ENCODE measurements at places on chromosomes 1 and 21.

DNA sequence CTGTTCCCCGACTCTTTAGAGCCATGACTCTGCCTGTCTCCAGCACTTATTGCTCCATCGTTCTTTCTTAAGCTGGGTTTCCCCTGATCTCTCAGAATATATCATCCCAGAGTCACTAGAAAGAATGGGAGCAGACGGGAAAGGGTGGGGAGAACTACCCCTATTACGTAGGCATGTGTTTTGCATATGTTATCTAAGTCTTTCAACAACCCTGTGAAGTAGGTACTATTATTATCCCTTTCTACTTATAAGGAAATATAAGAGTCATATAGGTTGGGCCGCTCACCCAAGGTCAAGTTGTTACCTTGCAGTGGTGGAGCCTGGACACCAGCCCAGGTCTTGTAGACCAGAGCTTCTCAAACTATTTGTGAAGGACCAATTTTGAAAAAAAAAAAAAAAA, 38.7 kb downstream of the ELF3 start:
- no peak for DNase-seq

- no peak for DNase-seq
These were observed 87.0 kb downstream of the POFUT2 start for GRCh38 chr21:45200581-45201296.

DNA sequence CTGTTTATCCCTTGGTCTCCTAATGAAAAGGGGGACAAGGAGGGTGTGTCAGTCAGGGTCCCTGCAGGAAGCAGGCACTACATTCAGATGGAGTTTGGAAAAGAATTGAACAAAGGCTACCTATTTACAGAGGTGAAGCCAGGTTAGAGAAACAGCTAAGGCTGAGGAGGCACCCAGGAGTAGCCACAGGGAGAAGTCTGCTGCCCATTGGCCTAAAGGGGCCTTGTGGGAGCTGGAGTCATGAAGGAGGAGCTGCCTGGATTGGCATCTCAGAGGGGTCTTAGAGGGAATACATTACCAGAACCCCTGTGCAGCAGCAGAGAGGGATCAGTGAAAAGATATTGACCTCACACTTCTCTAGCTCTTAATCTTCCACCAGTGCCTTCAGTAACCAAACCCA, 31.2 kb upstream of the USP24 start:
- DNase-seq = no peak

- DNase-seq = no peak
These were observed 263.5 kb upstream of the PLD5 start for GRCh38 chr1:242787968-242788367.

DNA sequence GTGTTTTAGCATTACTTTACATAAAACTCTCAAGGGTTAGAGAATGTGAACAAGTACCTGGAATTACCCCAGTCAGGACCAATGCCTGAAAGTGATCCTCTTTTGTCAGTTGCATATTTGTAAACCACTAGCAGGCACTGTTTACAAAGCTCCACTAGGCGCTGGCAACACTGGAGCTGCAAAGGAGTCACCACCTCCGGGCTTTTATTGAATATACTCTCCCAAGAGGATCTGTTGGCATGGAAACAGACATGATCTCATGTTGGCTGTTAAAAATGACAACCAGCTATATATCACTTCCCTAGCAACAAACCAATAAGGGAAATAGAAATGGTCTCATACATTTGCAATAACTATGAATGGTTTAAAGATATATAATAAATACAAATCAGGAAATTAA, 116.0 kb downstream of the TTLL7 start:
- DNase-seq = no peak

- DNase-seq = peak; percentile 71
These were observed 995 bp downstream of the ID3 start for GRCh38 chr1:23558140-23558871.

- peak; percentile 68 for DNase-seq
These were observed 13.5 kb downstream of the ASAP3 start for GRCh38 chr1:23470282-23471070.

- no peak for DNase-seq
These were observed 691.4 kb downstream of the ADGRL2 start for GRCh38 chr1:82492159-82492558.

DNA sequence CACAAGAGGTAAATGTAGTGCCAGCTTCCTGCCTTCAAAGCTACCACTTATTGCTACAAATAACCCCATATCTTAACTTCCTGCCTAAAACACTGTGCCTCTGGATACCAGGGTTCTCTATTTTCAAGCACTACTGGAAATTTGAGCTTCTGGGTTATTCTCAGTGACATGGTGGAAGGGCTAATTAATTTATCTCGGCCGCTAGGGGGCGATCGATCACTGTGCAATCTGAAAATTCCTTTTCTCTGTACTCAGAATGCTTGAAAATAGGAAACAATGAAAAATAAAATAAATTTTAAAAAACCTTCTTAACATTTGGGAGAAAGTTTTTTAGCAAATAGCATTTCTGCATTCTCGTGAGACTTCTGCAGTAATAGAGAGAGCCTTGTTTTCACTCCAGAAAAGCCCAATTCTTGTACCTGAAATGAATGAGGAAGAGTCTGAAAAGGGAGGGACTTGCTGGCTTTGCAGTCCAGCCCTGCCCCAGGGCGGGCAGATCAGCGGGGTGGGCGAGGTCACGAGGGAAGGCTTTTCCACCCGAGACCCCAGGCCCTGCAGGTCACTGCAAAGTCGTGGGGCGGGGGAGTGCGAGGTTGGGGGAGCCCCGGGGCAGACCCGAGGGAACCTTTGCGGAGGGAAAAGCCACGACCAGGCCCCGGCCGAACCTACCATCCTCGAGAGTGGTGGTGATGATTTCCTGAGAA, 276.7 kb downstream of the PCP4 start:
- no peak for DNase-seq

DNA sequence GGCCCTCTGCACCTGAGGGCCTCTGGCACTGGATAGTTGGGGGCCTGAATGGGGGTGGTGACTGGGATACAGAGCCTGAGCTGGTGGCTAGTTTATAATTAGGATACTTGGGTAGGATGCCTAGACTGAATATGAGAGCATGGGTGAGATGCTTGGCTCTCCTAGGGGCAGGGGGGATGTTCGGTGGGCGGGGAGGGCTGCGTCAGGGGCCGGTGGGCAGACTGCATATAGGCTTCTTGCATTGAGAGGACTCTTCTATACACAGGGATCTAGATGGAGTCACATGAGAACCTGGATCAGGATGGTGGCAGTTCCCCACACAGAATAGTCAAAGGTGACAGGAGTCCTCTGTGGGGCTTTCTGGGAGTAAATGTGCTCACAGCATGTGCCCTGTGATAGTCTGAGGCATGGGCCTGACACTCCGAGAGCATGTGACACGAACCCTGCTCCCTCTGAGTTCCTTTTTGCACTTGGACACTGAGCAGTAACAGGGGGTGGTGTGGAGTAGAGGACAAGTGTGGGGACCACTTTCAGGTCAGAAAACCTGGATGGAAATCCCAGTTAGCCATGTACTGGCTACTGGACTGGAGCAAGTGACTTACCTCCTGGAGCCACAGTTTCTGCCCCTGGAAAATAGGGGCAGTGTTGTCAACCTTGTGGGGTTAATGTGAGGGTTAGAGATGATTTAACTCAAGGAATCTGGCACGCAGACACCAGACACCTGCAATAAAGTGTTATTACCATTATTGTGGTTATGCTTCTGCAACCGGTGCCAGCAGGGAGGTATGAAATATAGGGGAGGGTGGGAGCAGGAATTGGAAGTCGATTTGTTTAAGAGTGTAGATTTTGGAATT, 2.2 kb downstream of the MAP7D1 start:
- no peak for DNase-seq

DNA sequence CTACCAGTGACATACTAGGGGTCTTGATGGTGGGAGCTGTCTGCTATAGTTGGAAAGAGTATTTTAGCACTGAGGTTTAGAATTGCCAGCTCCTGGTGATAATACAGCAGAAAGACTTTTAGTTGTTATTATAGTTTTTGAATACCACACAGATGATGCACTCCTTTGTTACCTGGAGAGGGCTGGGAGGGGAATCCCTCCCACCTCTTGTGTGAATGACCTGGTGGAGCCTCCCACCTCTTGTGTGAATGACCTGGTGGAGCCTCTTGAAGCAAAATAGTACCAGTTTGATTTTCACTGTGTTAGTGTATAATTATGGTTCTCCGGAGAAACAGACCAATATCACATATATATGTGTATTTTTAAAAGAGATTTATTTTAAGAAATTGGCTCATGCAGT, 3.3 kb downstream of the DISP1 start:
- no peak for DNase-seq

DNA sequence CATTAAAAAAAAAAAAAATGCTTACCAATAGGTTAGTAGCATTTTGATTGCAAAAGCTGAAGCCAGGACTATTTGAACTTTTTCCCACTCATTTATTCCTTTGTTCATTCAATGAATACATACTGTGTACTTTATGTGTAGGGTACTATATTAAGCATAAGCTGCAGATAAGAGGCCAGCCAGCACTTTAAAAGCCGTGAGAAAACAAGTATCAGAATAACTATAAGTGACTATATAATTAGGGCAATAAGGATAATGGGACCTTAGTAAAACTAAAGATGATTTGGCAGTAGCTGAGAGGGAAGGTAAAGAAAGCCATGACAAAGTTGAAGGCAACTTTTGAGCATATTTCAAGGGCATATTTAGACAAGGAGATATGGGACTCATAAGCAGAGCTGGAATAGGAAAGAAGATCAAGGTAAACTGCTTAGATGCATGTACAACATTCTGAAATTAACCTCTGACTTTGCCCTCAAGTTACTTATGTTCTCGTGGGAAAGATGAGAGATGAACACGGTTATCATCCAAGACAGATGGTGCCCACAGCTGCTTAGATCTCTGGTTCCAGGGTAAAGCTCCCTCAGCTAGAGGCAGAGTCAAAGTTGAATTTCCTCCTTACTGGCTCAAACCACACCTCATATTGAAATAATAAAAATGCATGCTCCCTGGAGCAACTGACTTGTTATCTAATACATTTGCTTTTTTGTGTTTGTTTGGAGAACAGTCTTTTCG, 44.0 kb upstream of the FMO2 start:
- no peak for DNase-seq

GRCh38 chr21:33980276-33980916, 64.8 kb upstream of the ATP5PO start:
- no peak for DNase-seq

DNA sequence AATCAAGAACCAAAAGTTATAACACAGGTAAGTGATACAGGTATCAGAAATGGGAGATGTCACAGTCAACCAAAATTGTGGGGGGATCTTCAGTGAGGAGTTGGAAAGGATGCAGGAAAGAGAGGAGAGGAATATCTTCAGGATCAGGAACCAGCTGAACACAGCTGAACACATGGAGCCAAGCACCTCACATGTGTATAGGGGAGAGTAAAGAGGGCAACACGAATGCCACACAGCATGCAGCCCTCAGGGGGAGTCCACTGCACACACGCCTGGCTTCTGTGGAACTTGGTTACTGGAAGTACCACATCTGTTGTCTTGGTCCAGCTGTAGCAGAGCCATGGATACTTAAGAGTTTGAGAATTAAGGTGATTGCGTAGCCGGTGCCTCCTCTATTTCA, 218.8 kb downstream of the RGS7 start:
- DNase-seq = no peak

DNA sequence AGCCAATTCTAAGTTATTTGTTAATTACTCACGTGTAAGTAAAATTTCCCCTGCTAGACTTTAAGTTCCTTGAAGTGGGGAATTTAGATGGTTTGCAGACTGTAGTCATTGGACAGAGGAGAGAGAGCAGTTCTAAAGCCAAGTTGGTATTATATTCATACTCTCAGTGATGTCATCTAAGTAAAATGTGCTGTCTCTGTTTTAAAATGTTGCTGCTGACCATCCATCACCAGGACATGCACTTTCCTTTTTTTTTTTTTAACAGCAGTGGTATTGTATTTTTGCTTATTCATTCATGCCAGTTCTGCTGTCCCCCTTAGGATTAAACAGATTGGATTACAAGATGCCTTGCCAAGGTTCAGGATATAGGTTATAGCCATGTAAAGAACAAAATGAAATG, 2.3 kb downstream of the TTLL7 start:
- DNase-seq = no peak

- DNase-seq = no peak
These were observed 98.8 kb downstream of the MTR start for GRCh38 chr1:236893626-236894545.

GRCh38 chr1:57826535-57826934, 402.7 kb upstream of the DAB1 start:
- no peak for DNase-seq

DNA sequence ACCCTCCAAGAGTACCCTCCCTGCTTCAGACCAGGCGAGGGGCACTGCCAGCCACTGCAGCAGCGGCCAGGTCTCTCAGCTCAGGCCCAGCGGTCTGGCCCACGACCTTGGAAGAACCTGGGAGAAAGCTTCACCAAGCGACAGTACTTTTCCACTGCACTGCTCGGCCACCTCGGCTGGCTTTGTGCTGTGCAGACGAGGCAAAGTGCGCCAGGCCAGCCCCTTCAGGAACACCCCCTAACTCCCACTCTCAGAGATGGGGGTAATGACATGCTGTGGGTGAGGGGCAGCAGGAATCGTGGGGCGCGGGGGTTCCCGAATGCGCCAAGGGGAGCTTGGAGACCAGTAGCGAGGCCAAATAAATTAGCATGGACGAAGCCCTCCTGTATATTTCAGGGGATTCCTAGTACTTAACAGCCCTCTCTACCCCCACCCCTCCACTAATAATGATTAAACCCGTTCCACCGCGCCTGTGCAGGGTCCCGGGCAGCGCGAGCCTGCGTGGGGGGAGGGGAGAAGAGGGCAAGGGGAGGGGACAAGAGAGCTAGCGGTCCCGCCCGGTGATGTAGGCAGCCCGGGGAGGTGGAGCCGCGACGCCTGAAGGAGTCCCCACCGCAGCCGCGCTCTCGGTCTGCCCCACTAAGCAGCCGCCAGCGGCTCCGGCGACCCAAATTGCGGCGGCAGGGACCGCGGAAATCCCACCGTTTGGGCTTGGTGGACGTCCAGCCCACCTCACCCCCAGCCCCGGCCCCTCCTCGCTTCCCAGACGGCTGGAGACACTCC, at the start of gene FAM43B:
TSS of gene FAM43B (plus strand) at position 629 of the 783 bp plus-strand sequence. CDS start 401 bp downstream, outside the sequence.
- no peak for DNase-seq

- DNase-seq = no peak
These were observed 49.0 kb downstream of the B3GALT5 start for GRCh38 chr21:39661740-39662139.

DNA sequence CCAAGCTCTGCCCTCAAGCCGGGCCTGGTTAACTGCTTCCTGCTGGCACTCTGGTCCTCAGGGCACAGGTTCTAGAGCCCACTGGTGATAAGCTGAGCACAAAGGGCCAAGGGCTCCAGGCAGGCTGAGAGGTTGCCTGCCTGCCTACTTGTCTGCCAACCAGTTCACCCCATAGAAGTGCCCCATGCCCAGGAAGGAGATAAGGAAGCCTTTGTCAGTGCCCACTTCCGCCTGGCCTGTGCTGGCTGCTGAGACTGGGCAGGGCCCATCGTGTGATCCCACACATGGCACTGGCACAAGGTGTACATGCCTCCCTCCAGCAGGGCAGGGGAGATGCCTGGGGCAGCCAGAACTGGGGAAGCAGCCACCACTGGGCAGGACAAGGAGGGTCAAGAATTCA, 24.1 kb downstream of the SLC9A1 start:
- no peak for DNase-seq

GRCh38 chr1:58885998-58886397, 102.2 kb upstream of the JUN start:
- DNase-seq = peak; percentile 77
